NCI-H1417 (cell line): ENCODE measurements at places on chromosomes 2 and 18.

DNA sequence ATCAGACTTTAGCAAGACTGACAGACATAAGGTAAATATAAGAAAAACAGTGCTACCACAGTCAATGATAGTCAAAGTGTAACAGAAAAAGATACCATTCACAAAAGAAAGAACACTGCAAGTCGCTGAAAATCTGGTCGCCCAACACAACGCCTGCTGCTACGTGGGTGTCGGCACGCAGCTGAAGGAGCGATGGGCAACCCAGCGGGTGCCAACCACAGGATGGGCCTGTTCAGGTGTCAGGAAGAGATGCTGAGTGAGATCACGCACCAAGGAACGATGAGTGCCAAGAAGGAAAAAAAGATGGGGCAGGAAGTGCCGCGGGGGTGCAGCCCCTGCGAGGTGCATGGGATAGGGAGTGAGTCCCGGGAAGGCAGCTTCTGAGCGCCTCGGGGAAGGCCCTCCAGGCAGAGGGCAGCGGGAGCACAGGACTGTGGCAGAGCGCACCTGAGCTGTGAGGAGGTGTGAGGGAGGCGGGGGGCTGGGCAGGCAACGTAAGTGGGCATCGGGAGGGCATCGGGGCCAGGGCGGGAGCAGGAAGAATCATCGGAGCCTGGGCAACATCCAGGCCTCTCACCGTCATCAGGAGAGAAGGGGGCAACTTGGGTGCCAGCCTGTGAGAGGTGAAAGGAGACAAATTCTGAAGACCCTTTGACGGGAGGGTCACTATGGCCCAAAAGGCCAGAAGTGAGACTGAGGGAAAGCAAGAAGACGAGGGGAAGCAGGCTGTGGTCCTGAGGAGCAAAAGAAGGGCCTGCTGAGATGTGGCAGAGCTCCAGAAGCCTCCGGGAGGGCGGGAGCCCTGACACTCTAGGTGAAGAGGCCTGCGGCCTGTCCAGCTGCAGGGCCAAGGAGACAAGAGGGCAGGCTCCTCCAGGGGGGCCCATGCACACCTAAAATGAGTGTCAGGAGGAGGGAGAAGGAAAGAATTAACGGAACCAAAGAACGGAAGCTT, 14.8 kb upstream of the MTERF4 start:
- no peak for DNase-seq

GRCh38 chr2:76498360-76498759, 787.6 kb upstream of the GCFC2 start:
- DNase-seq = no peak

DNA sequence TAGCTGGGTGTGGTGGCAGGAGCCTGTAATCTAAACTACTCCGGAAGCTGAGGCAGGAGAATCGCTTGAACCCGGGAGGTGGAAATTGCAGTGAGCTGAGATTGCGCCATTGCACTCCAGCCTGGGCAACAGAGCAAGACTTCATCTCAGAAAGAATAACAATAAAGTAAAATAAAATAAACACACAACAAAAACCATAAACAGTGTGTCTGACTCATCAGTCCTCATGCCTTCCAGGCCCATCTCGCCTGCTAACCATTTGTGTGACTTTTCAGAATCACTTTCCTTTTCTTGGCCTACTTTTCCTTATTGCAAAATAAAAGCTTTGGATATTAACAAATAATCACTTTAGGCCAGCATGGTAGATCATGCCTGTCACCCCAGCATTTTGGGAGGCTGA, 42.0 kb upstream of the ASXL2 start:
- no peak for DNase-seq

- DNase-seq = no peak
These were observed 161.8 kb downstream of the AGPS start for GRCh38 chr2:177554365-177554764.

DNA sequence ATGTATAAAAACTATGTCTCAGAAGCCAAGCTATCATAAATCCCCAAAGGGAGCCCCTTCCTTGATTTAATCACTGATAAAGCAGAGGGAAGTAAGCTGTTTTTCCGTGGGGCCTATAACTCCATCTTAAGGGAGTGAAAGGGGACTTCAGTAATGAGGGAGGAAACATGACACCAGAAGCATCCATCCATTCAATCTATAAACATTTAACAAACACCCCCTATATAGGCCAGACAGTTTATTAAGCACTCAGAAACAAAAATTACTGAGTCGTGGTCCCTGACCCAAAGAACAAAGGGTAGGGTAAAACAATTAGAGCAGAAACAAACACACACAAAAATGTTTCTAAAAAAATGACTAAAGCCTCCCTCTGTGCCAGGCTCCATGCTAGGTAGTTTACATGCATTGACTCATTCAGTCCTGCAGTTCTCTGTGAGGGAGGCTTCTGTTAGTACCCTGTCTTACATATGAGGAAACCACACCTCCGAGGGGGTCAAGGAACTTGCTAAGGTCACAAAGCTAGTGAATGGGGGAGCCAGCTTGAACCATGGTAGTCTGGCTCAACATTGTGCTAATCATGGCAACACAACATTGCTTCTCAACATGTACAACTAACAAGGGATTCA, 472.1 kb downstream of the CDH2 start:
- DNase-seq = peak; percentile 43

DNA sequence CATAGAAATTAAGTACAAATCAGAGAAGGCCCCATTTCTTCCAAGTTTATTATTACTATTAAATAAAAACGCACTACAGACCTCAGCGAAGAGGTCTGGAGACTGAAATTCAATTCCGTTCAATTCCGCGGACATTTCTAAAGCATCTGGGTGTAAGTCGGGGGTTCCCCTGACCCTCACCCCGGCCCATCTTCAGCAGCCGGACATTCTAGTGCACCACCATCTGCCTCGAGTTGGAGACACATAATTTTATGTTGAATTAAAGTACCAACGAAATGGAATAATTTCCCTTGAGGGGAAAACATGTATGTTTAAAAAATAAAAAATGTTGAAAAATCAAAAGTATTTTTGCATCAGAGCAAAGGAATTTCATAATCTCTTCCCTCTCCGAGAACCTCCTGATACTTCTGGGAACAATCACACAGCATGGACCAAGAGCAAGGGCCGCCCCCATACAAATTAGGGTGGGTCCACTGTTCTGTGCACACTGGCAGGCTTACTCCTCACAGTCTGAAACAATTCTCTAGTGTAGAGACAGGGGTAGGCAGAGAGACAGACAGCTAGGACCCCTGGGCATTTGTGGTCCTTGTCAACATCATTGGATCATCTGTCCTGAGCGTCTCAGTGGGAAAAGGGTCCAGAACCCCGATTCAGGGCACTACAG, 29.3 kb downstream of the MBP start:
- DNase-seq = no peak

GRCh38 chr2:148493822-148494563, 150.6 kb upstream of the EPC2 start:
- DNase-seq = no peak

- DNase-seq = no peak
These were observed 281.6 kb upstream of the TANK start for GRCh38 chr2:160878618-160879017.

DNA sequence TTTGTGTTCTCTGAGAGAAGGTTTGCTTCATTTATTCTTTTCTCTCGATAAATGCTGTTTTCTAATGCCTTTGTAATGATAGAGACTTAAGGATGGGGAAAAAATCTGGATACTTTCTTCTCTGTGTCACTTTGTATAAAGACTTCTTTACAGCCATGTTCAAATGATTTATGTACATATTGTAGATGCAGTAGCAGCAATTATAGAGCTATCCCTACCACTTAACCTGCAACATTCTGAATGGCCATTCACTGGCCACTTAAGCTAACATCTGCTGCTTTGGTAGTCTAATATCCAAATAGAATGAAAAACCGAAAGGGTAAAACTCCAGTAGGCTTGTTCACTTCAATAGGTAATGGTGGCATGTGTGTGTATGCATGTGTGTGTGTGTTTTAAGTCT, 97.8 kb downstream of the CSRNP3 start:
- peak; percentile 79 for DNase-seq

DNA sequence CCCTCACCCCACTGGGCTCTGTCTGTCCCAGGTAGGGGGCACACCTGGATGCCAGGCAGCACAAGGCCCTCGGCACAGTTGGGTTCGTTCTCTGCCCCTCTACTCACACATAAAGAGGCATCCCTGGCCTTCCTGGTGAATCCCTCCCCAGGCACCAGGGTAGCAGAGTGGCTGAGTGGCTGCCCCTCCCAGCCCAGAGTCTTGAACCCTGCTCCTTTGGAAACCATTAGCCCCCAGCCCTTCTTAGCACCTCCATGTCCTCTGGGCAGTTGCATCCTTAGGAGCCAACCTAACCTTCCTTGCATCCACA, 2.0 kb downstream of the GPC1 start:
- no peak for DNase-seq

DNA sequence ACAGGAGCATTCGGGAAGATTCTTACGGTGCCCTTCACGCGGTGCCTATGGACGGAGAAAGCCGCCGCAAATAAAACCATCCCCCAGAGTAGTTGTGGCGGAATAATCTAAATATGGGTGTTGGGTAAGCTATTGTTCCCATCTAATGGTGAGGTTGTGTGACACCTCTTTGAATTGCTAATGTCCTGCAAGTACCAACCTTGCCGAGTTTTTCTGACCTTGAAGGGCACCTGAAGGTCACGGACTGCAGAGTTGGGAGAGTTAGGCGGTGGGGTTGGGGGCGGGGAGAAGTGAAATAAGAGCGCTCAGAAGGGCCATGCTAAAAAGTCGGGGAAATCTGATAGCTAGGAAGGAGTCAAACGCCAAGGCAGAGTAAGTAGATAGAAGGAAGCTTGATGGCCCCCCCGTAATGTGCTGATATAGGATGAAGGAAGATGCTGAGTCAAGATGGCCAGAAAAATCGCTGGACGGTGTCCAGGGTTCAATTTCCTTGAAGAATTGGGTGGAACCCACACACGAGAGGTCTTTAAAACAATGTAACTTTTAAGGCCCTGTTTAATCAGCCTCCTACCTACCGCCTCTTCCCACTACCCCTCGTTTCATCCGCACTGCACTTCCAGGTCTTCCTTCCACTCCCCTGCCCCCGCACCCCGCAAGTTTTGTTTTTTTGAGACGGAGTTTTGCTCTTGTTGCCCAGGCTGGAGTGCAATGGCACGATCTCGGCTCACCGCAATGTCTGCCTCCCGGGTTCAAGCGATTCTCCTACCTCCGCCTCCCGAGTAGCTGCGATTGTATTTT, 600 bp downstream of the KATNAL2 start:
- no peak for DNase-seq

DNA sequence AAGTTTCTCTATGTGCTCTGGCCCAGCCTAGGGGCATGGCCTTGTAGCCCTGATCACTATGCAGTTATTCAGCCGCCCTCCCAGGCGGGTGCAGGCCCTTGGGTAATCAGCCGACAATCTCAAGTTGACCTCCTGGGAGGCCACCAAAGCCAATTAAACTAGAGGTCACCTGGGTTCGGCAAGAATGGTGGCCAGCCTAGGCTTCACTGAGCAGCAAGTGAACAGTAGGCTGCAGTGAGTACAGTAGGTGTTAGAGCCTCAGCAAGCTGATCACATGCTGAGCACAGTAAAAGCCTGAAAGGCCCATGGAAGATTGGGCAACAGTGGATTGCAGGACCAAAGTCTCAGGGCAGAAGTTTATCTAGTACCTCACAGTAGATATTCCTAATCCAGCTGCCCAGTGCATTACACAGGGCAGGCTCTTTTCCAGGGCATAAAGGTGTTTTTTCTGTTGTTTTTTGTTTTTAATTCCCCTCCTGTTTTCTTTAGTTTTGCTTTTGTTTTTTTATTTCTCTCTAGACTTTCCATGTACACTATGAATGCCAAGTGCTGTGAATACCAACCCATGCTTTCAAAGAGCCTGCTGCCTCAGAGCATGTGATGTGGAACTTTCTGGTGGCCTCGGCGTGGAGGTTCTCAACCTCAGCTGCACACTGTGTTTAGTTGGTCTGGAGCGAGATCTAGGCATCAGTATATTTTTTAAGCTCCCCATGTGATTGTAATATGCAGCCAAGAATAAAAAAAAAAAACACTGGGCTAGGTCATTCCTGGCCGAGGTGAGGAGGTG, 55.9 kb upstream of the ATL2 start:
- no peak for DNase-seq

GRCh38 chr2:166803373-166804000, 84.8 kb upstream of the XIRP2 start:
- DNase-seq = no peak

DNA sequence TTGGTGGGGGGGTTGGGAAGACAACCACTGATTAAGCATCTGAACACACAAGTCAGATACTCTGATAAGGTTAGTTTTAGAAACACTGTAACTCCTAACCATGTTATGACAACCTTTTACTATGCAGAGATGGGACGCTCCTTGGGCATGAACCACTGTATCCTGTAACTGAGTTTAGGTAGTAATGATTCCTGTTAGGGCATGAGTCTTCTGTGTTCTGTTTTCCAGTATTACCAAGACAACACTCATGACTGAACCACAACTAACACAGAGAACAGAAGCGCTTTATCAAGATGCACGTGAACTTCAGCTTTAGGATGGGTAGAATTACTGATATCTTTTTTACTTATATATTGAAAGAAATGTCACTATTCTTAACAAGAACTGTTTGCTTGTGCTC, 14.1 kb upstream of the CREB1 start:
- no peak for DNase-seq

GRCh38 chr18:6757931-6758330, 28.4 kb downstream of the ARHGAP28 start:
- no peak for DNase-seq

GRCh38 chr2:81903534-81903933, 1599.0 kb upstream of the LRRTM1 start:
- DNase-seq = no peak

GRCh38 chr2:172430678-172431077, 3.3 kb downstream of the ITGA6 start:
- no peak for DNase-seq
